CD8-positive, alpha-beta memory T cell (primary cell): ENCODE measurements at places on chromosomes 11 and 22.

DNA sequence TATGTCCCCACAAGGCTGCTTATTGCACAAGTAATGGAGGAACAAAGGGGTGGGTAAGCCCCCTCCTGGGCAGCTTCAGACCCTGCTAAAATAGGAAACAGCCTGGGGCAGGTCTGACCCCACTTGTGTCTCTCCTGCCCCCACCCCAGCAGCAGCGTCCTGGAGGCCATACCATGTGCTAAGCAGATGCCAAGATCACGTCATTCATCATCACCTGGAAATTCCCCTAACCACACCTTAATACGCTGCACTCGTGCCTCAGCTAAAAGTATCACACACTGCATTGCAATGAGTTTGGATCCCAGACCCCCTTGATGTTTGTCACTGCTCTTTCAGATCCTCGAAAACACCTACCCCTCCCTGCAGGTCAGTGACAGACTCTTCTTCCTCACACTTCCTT, 27.8 kb upstream of the GGTLC2 start:
- H3K27ac ChIP-seq: no peak overlapping the region
- no peaks in the 10 kb centered on the region for H3K36me3 ChIP-seq
- no peak for DNase-seq
- no peak overlapping the region for H3K4me3 ChIP-seq
- no peaks in the 10 kb centered on the region for H3K4me1 ChIP-seq
- H3K27me3 ChIP-seq: no peaks in the 10 kb centered on the region

- no peaks in the 10 kb centered on the region for H3K36me3 ChIP-seq
- DNase-seq: no peak
- H3K4me3 ChIP-seq: peak overlapping the region; percentile 32
- H3K27ac ChIP-seq: peak overlapping the region; percentile 5
- H3K27me3 ChIP-seq: no peaks in the 10 kb centered on the region
Measured at GRCh38 chr11:3860375-3860774, 4.9 kb downstream of the STIM1 start.

DNA sequence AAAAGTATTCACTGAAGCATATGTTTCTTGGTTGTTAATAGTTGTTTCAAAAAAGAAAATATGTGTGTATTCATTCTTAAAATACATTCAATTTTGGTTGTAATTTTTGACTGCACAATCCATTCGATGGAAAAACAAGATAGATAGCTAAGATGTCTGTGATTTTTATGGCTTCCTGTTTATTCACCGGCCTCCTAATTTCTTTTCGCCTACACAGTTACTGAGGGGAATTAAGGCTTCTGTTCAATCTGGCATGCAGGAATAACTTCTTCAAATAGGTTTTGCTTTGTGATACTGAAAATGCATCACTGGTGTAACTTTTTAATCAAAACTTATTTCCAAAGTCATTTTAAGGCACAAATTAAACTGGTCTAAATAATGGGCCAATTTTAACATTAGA, 290.8 kb upstream of the ARHGAP42 start:
- H3K27ac ChIP-seq: no peak overlapping the region
- H3K4me1 ChIP-seq: no peaks in the 10 kb centered on the region
- H3K36me3 ChIP-seq: no peaks in the 10 kb centered on the region
- no peak overlapping the region for H3K4me3 ChIP-seq
- no peak for DNase-seq

DNA sequence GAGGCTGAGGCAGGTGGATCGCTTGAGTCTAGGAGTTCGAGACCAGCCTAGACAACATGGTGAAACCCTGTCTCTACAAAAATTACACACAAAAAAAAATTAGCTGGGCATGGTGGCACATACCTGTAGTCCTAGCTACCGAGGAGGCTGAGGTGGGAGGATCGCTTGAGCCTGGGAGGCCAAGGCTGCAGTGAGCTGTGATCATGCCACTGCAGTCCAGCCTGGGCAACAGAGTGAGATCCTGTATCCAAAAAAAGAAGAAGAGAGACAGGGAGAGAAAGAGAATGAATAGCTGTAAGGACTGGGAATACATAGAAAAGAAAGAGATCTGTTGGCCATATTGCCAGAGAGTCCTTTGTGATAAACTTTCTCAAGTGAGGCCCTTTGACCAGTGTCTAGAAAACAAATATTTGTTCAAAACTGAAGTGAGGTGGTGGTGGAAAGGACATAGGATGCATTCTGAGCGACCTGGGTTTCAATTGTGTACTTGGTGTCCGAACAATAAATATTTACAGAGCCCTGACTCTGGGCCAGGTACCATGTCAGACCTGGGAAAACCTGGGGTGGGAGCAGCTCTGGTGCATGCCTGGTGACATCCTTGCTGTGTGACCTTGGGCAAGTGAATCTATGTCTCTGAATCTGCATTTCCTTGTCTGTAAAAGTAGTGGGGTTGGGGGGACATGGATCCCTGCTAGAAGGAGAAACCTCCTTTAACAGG, 89.6 kb upstream of the CRYBB3 start:
- no peaks in the 10 kb centered on the region for H3K36me3 ChIP-seq
- H3K4me3 ChIP-seq: no peak overlapping the region
- no peak overlapping the region for H3K27ac ChIP-seq
- H3K27me3 ChIP-seq: no peaks in the 10 kb centered on the region
- H3K4me1 ChIP-seq: peaks cover 13% of the 10 kb centered on the region

- no peaks in the 10 kb centered on the region for H3K27me3 ChIP-seq
- no peak overlapping the region for H3K4me3 ChIP-seq
- H3K4me1 ChIP-seq: no peaks in the 10 kb centered on the region
- no peak for DNase-seq
Measured at GRCh38 chr11:120784566-120785251, 239.2 kb upstream of the TBCEL start.

DNA sequence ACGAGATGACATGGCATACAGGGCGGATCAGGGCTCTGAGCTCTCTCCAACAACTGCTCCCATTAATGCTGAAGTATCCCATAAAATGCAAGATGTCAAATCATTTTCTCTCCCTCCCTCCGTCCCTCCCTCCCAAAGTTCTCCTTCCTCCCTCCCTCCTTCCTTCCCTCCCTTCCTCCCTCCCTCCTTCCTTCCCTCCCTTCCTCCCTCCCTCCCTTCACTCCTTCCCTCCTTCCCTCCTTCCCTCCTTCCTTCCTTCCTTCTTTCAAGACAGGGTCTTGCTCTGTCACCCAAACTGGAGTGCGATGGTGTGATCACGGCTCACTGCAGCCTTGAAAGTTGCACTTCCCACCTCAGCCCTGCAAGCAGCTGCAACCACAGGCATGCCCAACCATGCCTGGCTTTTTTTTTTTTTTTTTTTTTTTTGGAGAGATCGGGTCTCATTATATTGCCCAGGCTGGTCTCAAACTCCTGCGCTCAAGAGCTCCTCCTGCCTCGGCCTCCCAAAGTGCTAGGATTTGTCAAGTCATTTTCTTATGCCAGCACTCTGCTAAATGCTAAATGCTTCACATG, 38.2 kb downstream of the TXN2 start:
- H3K4me1 ChIP-seq: peaks cover 18% of the 10 kb centered on the region
- no peaks in the 10 kb centered on the region for H3K36me3 ChIP-seq
- H3K27ac ChIP-seq: no peak overlapping the region
- no peak overlapping the region for H3K4me3 ChIP-seq
- H3K27me3 ChIP-seq: no peaks in the 10 kb centered on the region
